AG08396 (cell line): ENCODE measurements at places on chromosomes 4 and X.

- DNase-seq = no peak
These were observed 26.2 kb upstream of the GPR173 start for GRCh38 chrX:53022381-53022780.

DNA sequence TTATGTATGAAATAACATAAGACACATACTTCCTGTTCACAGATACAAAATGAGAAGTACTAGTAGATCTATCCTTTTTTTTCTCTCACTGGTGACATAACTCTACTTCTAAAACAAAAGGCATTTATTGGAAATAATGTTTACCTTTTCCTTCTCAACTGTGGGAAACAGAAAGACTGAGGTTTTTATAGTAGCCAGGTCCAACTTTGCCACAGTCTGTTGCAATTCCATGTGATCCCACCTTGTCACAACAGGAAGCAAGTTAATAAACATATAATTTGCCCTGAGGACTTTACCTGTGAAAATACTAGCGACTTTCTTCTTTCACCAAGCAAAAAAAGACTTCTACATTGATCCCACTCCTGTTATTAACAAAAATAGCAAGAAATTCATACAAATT, 475.8 kb downstream of the PDGFC start:
- no peak for DNase-seq

DNA sequence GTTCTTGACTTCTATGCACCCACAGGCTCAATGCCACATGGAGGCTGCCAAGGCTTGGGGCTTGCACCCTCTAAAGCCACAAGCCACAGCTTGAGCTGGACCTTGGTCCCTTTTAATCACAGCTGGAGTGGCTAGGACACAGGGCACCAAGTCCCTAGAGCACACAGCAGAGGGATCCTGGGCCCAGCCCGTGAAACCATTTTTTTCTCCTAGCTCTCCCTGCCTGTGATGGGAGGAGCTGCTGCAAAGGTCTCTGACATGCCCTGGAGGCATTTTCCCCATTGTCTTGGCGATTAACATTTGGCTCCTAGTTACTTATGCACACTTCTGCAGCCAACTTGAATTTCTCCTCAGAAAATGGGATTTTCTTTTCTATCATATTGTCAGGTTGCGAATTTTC, 410.9 kb downstream of the GRID2 start:
- no peak for DNase-seq

DNA sequence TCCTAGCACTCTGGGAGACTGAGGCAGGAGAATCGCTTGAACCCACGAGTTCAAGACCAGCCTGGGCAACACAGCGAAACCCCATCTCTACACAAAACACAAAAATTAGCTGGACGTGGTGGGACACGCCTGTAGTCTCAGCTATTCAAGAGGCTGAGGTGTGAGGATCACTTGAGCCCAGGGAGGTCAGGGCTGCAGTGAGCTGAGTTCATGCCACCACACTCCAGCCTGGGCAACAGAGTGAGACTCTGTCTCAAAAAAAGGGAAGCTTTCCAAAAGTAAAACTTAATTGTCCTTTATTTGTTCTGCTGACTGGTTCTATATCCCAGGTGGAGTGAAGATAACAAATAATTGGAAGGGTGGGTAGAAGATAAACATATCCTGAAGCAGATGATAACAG, 45.6 kb downstream of the ABCG2 start:
- DNase-seq = no peak
